ENCODE measurements at places on chromosomes 6 and 20.

DNA sequence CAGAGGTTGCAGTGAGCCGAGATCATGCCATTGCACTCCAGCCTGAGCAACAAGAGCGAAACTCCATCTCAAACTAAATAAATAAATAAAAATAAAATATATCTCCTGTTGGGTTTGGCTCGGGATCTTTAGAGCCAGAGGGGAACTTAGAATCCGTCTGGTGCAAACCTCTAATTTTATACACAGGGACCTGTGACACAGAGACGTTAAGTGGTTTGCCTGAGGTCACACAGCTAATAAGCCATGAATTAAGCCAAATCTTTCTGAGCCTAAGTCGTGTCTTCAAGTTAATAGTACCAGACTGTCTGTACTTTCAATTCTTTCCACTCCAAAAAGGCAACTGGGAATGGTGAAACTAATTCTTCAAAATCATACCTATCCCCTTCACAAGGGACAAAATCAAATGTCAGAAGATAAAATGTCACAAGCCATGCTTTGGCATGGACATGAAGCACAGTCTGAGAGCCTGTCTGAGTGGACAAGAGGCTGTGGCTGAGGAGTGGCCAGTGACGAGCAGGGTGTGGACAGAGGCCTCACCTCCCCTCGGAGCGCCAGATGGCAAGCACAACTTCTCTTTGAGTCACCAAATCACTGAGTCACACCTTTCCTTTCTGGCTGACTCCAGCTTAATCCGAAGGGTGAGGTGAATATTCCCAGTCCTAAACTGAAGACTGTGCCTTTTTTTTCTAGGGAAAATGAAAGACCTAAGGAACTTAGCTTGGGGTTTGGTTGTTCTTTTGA lies 177.4 kb downstream of the TFAP2A start:
- DNase-seq, result peak; percentile 44

- no peak for DNase-seq
Measured at GRCh38 chr6:132413499-132413802, 12.2 kb upstream of the MOXD1 start.

- DNase-seq, result no peak
Measured at GRCh38 chr6:53089948-53090347, 24.7 kb downstream of the FBXO9 start.

DNA sequence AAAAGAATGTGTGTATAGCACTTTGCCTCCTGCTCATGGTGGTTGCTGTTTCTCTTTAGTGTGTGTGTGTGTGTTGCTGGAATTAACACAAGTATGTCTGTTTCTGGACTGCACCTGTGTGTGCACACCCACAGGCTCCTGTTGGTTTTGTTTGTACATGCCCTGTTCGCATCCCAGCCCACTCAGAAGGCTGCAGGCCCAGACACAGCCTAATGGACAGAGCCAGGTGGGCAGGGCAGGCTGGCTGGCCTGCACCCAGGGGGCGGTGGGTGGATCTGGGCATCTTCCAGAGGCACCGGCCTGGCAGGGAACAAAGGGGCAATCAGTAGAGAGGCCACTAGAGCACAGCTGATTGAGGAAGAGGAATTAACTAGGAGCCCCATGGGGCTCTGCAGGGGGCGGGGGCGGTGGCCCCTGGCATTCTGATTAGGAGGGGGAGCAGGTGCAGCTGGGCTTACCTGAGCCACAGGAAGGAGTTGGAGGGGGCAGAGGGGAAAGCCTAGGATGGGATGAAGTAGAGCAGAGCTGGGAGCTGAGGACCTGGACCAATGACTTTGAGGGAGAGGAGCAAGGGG lies 21.9 kb downstream of the CD40 start:
- no peak for DNase-seq

Data from BJ (cell line).